ENCODE measurements at places on chromosomes 6 and 20.

DNA sequence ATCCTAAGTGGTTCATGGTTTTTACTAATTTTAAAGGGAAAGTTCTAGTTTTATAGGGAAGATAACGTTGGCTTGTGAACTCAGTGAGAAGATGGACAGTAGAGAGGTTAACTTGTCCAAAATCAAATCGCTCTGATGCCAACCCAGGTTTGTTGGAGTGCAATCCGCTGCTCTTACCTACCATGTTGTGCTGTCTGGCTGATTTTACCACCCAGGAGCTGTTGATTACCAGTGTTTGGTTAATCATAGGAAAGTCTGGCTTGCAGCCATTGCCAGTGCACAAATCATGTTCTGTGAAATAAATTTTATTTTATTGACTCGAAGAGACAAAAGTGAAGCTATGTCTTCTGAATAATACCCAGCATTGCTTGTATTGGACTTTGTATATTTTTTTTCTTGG, 92.4 kb downstream of the PLCB4 start:
- DNase-seq, result no peak

DNA sequence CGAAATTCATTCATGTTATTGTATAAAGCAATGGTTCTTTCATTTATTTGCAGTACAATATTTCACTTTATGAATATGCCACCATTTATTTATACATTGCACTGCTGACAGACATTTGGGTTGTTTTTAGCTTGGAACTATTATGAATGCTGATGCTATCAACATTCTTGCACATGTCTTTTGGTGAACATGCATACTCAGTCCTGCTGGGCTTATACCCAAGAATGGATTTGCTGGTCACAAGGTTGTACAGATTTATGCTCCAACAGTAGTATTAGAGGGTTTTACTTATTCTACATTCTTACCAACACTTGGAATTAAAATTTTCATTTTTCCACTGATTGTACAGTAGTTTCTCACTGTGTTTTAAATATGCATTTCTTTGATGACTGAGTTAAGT, 126.2 kb downstream of the PTPRK start:
- no peak for DNase-seq

- no peak for DNase-seq
Observed at GRCh38 chr6:131937703-131938631, 13.2 kb downstream of the CCN2 start.

GRCh38 chr6:17861361-17861760, 126.1 kb downstream of the KIF13A start:
- no peak for DNase-seq

DNA sequence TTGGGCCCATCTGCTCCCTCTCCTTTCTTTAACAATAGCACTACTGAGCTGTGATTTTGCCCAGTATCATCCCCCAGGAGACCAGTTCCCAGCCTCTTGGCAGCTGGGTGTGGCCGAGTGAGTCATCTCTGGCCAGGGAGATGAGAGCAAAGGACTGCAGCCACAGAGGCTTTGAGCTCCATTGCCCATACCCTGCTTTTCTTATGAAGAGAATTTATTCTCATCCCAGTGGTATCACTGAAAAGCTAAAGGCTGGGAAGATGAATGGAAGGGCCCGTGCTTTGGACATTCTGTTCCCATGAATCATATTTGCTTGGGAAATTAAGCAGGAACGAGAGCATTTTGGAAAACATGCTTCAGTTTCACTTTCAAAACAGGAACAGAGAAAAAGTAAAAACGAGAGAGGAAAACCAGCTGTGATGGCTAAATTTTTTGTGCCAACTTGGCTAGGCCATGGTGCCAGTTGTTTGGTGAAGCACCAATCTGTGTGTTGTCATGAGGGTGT, 14.9 kb downstream of the CST3 start:
- peak; percentile 95 for DNase-seq

- DNase-seq, result no peak
Observed at GRCh38 chr6:138480279-138480949, 18.9 kb downstream of the NHSL1 start.

GRCh38 chr6:148818939-148819575, 72.2 kb downstream of the UST start:
- no peak for DNase-seq

DNA sequence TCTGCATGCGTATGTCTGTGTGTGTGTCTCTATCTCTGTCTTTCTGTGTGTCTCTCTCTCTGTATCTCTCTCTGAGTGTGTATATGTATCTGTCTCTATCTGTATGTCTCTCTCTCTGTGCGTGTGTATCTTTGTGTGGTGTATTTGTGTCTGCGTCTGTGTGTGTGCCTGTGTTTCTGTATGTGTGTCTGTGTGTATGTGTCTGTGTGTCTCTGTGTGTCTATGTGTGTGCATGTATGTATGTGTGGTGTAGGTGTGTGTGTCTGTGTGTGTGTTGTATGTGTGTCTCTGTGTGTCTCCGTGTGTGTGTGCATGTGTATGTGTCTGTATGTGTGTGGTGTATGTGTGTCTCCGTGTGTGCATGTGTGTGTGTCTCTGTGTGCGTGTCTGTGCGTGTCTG, 243.0 kb upstream of the FOXQ1 start:
- no peak for DNase-seq

- DNase-seq, result no peak
Observed at GRCh38 chr6:27986928-27987725, 30.1 kb downstream of the OR2B6 start.

- DNase-seq, result no peak
Observed at GRCh38 chr20:63951398-63952209, 4.6 kb downstream of the UCKL1 start.

- DNase-seq, result no peak
Observed at GRCh38 chr6:129786548-129786947, 74.6 kb downstream of the TMEM244 start.

GRCh38 chr20:45991616-45992015, 17.1 kb upstream of the MMP9 start:
- DNase-seq, result no peak

DNA sequence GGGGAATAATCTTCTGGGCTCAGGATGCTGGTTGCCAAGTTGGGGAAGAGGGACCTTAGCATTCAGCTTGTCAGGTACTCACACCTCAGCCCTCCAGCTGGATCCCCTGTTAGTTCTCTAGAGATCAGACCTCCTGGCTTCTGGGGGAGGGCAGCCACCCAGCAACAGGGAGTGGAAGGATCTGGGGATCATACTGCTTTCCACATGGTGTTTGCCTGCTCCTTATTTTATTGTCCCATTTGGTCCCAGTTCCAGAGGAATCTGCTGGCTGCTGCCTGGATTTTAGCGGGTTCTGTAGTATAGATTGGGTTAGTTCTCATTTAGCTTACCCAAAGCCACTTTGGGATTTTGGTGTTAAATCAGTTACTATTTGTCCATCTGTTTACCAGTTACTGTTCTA, 29.3 kb downstream of the KAT14 start:
- DNase-seq, result no peak

DNA sequence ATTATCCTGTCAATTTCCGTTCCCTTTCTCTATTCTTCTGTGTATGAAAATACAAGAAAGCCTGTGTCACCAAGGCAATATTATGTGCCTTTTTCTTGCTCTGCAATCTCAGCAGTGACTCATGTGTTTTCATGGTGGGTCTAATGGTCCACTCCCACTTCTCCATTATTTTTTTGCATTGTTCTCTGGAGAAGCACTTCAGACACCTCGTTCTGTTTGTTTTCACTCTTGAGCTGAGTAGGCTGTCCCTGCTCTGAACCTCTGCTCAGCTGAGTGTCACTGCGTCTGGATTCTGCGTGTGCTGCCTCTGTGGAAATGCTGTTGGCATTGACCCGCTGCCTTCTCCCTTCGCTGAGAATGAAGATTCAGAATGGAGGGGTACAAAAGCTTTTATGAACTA, 230.6 kb downstream of the TMEM242 start:
- DNase-seq, result no peak

GRCh38 chr6:131060311-131060710, 2.7 kb downstream of the EPB41L2 start:
- no peak for DNase-seq

DNA sequence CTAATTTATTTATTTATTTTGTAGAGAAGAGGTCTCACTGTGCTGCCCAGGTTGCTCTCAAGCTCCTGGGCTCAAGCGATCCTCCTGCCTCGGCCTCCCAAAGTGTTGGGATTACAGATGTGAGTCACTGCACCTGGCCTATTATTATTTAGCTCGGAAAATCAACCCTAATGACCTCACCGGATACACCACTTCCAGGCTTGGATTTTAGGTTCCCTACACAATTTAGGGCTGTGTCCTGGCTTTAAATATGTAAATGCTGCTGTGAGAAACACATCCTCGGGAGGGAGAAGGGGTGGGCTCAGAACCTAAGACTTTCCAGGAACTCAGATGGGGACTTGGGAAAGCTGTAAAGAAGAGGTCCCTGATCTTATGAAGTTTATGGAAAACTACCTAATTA, 51.0 kb upstream of the SLC32A1 start:
- no peak for DNase-seq

DNA sequence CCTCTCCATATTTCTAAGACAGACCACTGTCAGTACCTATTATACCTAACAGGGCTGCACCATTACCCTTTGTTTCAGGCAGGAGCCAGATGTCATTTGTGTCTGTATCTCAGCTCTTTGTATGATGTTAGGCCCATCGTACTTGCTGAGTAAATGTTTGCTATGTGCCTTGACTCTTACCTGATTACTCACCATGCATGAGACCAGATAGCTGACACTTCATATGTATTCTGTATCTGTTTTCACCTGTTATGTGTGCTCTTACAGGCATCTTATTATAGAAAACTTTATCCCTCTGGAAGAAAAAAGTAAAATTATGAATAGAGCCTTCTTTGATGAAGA, 31.7 kb upstream of the ASXL1 start:
- no peak for DNase-seq

GRCh38 chr6:14135893-14136539, 18.4 kb downstream of the CD83 start:
- DNase-seq, result no peak

- no peak for DNase-seq
Observed at GRCh38 chr6:76466286-76466685, 393.8 kb upstream of the IMPG1 start.

DNA sequence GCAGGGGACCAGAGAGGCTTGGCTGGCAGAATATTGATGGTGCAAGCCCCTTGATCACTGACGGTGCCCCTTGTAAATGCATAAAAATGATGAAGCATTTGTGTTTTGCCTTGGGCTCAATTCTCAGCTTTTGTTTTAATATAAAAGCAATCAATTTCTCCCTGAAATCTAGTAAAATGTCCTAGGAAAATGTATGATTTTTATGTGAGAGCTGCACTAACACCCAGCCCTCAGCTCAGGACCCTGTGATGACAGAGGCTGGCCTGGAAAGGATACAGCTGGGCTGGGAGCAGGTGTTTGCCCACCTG, 84.7 kb upstream of the PHACTR3 start:
- no peak for DNase-seq

DNA sequence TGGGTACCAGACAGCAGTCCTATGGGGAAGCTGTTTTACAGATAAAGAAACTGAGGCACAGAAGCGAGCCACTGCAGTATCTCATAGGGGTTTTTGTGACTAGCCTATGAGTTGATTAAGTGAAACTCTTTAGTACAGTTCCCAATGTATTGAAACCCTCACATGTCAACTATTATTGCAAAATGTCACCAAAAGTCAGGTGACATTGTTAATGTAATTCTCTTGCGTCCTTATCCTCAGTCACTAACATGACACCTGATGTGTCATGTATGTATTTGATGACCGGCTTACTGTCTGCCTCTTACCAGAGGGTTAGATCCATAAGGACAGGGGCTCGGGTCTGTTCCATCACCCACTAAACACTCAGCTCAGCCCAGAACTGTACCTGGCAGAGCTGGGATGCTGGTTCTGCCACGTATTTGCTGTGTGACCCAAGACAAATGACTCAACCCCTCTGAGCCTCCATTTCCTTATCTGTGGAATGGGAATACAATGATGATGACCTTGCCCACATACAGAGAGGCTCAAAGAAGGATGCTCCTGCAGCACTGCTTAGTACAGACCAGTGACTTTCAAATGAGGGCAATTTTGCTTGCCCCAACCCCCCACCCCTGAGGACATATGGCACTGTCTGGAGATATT, 32.9 kb downstream of the PREX1 start:
- DNase-seq, result no peak

DNA sequence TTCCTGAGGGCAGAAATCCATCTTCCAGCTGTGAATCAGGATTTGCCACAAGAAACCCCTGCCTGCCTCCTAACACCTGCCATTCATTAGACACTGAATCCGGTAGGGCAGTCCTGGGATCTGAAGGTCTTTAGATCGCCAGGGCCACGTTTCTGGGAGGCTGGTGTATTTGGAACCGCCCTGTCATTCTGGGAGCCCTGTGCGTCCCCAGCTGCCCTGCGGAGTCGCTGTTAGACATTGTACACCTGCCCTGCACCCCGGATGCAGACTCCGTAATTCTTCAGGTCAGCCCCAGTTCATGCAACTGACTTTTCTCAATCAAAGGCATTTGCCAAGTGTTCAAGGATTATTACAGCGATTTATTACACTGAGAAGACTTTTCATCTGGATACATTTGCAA, 193.2 kb downstream of the TBC1D7 start:
- no peak for DNase-seq

DNA sequence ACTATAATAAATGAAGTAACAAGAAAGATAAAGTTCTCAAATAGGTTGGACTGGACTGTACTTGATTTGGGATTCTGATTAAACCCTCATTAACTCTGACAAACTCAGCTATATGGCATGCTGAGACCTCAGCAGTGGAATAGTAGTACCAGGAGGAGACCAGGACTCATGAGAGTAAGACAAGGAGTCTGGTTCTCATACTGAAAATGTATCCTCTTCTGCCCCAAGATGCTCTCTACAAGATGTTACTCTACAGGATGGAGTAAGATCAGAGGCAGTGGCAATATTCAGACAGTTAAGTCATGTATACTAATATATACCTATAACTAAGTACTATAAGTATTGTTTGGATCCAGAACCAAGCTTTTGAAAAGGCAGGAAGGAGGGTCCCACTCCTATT, 31.9 kb upstream of the SYNCRIP start:
- DNase-seq, result no peak

GRCh38 chr6:102015431-102015830, 621.9 kb downstream of the GRIK2 start:
- no peak for DNase-seq

DNA sequence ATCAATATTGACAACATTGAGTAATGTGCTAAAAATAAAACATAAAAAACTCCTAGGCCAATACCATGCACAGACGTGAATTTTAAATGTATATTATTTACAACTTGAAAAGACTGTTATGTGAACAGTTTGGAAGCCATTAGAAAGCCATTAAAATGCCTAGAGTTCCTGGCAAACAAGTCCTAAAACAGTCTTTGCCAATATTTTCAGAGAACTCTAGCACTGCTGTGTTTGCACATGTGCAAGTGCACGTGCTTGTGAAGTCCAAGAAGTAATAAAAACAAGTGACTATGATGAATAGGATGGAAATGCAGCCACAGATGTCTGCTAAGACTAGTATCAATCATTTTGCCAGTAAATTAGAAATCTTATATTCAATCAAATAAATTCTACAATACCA, 1447.6 kb downstream of the GRIK2 start:
- DNase-seq, result no peak
